Psoas muscle (tissue), 8 donors: ENCODE measurements at places on chromosomes 16 and 17. TPM values are rescaled to one million over a fixed set of nuclear protein-coding genes. Genes with fewer than 3 reads are reported as not detected.
A peak's percentile ranks its signal among the peaks of the same experiment; 100 is the strongest.

Gene TBC1D3G
- total RNA-seq: not detected

Gene SLFN12L
- 0.26 TPM for total RNA-seq

- no peak overlapping the region for H3K4me3 ChIP-seq
- no peak overlapping the region for H3K27ac ChIP-seq
- peaks cover 3% of the 10 kb centered on the region for H3K36me3 ChIP-seq
Measured at GRCh38 chr17:38916771-38917170, 8.6 kb upstream of the LASP1NB start.

Gene ZC3H7A
- total RNA-seq: 37.4 TPM

- DNase-seq: no peak
- H3K4me1 ChIP-seq: peaks cover 29% of the 10 kb centered on the region
- H3K27me3 ChIP-seq: no peaks in the 10 kb centered on the region
- H3K27ac ChIP-seq: peak overlapping the region; percentile 86
- peak overlapping the region; percentile 91 for H3K4me3 ChIP-seq
Measured at GRCh38 chr16:719815-720446, 1.0 kb upstream of the ANTKMT start.

- DNase-seq: no peak
- peaks cover 13% of the 10 kb centered on the region for H3K4me1 ChIP-seq
- H3K4me3 ChIP-seq: no peak overlapping the region
- H3K27ac ChIP-seq: no peak overlapping the region
Measured at GRCh38 chr16:54657709-54658102, 273.0 kb upstream of the IRX5 start.

DNA sequence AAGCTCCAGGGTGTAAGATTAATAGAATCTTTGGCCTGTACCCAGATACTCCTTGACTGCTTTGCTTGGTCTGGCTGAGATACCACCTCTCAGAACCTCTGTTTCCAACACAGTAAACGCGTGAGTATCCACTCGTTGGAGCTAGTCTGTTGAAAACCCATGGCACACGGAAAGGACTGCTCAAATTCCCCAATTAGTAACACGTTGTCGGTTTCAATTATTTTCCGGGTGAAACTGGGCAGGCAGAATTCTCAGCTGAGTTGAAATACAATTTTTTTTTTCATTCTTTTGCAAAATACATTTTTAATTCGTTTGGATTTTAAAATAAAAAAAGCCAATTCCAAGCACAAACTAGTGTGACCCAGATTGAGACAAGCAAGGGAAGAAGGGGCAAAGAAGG lies 120.5 kb downstream of the MAF start:
- no peak overlapping the region for H3K4me3 ChIP-seq
- peaks cover 4% of the 10 kb centered on the region for H3K4me1 ChIP-seq
- no peak overlapping the region for H3K27ac ChIP-seq
- no peaks in the 10 kb centered on the region for H3K27me3 ChIP-seq
- H3K36me3 ChIP-seq: no peaks in the 10 kb centered on the region
- DNase-seq: no peak

DNA sequence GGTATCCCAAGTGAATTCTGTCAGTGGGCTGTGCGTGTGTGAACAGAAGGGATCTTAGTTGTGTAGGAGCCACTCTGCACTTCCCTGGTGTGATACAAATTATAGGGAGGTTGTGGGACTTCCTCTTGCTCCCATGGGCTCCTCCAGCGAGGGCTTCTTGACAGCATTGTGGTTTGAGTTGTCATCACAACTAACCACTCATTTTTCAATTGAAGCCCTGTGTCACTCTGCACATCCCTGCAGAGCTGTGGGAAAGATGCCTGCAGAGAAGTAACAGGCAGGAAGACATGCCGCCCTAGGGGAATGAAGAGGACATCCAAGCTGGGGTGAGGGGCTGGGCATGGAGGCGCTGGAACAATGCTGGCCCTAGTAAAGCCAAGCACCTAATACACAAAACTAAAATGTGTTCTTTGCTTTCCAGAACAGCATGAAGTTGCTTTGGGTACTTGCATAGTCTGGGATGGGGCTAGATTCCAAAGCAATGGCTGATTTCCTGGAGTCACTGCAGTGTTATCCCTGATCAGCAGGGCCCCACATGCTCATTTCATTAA lies 692.5 kb downstream of the TOX3 start:
- H3K4me3 ChIP-seq: no peak overlapping the region
- H3K27ac ChIP-seq: no peak overlapping the region
- no peak for DNase-seq

DNA sequence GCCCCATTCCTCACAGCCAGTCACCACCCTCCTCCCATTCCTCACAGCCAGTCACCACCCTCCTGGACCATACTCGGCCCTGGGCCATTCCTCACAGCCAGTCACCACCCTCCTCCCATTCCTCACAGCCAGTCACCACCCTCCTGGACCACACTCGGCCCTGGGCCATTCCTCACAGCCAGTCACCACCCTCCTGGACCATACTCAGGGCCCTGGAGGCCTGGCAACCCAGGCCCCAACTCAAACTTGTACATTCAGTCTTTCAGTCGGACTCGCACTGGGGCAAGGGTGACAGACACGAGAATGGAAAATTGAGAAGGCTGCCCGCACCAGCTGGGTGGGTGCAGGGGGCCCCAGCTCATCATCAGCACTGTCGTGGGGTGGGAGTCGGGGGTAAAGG lies 30.4 kb upstream of the FOXK2 start:
- H3K27ac ChIP-seq: peak overlapping the region; percentile 30
- peaks cover 46% of the 10 kb centered on the region for H3K36me3 ChIP-seq
- H3K4me1 ChIP-seq: peaks cover 10% of the 10 kb centered on the region
- no peak overlapping the region for H3K4me3 ChIP-seq

GRCh38 chr17:1325766-1326165 lies 46.3 kb downstream of the TRARG1 start:
- no peaks in the 10 kb centered on the region for H3K4me1 ChIP-seq
- no peak for DNase-seq
- no peak overlapping the region for H3K4me3 ChIP-seq
- no peaks in the 10 kb centered on the region for H3K27me3 ChIP-seq

Gene ATF7IP2
- total RNA-seq: 5.1 TPM

DNA sequence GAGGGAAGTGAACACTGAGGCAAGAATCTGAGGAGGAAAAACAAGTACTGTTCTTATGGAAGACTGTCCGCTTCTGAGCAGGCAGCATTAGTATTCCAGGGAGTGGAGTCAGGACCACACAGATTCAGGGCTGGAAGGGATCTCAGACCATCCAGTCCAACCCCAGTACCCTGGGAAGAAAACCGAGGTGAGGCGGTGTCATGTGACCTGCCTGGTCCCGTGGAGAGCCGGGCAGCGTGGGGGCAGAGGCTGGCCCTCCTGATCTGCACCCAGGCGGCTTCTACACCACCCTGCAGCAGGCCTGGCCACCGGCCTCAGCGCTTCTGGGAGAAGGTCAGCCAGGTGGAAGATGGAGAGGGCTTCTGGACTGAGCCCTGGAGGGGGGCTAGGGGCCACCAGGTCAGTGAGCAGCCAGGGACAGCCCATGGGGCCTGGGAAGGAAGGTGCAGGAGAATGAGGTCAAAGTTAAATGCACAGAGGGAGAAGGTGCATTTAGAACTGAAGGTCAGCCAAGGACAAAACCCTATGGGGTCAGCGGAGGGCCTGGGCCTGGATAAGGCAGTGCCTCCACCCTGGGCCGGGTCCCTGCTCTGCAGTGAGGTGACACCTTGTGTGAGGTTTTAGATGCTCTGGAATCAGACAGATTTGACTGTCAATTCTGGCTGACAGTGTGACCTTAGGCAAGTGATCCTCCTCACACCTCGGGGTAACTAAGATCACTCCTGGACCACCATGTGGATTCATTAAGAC lies 45.9 kb downstream of the VAC14 start:
- H3K4me1 ChIP-seq: peaks cover 39% of the 10 kb centered on the region
- no peaks in the 10 kb centered on the region for H3K27me3 ChIP-seq
- no peak overlapping the region for H3K27ac ChIP-seq
- no peak overlapping the region for H3K4me3 ChIP-seq

Gene TEFM
- total RNA-seq: 8.0 TPM

DNA sequence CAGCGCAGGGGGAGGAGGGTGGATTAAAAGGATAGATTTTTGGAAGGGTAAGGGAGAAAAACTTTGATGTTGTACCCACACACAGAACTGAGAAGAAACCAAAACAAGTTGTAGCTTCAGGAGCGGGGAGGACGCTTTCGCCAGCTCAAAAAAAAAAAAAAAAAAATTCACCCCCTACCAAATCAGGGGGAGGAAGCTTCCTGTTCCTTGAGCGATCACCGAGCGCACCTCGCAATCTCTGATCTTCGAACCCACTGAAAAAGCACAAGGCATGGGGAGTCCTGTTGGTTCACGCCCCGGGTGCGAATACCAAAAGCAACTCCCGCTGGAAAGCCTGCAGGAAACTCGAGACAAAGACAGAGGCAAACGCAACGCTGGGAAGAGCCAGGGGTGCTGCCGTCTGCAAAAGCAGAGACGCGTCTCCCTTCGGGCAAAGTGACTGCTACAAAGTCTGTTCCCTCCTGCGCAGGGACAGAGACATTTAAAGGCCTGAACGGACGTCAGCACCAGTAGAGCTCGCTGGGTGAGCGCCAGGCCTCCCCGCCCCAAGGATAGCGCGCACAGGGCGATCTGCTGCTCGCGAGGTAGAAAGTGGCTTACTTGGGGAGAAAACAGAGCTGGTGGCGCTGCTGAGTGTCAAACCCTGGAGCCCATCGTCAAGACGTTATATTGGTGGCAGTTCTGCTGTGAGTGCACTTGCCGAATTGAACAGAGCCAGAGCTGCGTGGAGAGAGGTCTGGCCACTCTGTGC lies 190.4 kb downstream of the USP22 start:
- H3K4me1 ChIP-seq: peaks cover 8% of the 10 kb centered on the region
- peak overlapping the region; percentile 57 for H3K4me3 ChIP-seq
- H3K36me3 ChIP-seq: no peaks in the 10 kb centered on the region

Gene CCL17
- total RNA-seq: not detected

DNA sequence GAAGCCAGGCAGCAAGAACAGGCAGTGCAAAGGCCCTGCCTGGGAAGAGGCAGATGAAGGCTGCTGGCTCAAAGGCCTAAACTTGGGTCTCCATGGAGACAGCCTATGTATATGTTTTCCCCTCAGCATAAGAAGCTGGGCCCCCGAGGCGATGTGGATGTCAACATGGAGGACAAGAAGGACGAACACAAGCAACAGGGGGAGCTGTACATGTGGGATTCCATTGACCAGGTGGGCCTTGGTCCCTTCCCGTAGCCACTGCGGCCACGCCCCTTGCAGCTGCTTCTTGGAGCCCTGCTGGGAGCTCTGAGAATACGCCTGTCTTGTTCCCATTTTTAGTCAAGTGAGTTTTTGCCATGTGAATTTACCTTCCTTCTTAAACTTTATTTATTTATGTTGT lies 106.0 kb downstream of the SDR42E1 start:
- no peaks in the 10 kb centered on the region for H3K4me1 ChIP-seq
- no peak overlapping the region for H3K4me3 ChIP-seq
- no peak overlapping the region for H3K27ac ChIP-seq
- H3K36me3 ChIP-seq: no peaks in the 10 kb centered on the region

Gene CDH3
- not detected for total RNA-seq

Gene TMEM186
- total RNA-seq: 10.6 TPM

Gene MYLK3
- total RNA-seq: 37.2 TPM

Gene KCNJ16
- total RNA-seq: not detected

DNA sequence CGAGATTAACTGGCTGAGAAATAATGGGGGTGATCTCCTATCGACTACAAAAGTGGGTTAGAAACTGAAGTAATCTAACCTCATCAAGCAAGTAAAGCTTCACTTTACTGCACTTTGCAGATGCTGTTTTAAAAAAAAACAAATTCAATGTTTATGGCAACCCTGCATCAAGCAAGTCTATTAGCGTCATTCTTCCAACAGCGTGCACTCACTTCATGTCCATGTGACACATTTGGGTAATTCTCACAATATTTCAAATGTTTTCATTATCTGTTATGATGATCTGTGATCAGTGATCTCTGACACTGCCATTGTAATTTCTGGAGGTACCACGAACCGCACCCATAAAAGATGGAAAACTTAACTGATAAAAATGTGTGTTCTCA lies 70.8 kb downstream of the KANSL1 start:
- H3K27me3 ChIP-seq: no peaks in the 10 kb centered on the region
- no peaks in the 10 kb centered on the region for H3K36me3 ChIP-seq
- H3K27ac ChIP-seq: peak overlapping the region; percentile 74
- peaks cover 83% of the 10 kb centered on the region for H3K4me1 ChIP-seq

- no peak overlapping the region for H3K4me3 ChIP-seq
- H3K27me3 ChIP-seq: no peaks in the 10 kb centered on the region
- no peaks in the 10 kb centered on the region for H3K4me1 ChIP-seq
- no peak overlapping the region for H3K27ac ChIP-seq
- no peak for DNase-seq
Measured at GRCh38 chr16:24524855-24525677, 14.3 kb upstream of the RBBP6 start.

DNA sequence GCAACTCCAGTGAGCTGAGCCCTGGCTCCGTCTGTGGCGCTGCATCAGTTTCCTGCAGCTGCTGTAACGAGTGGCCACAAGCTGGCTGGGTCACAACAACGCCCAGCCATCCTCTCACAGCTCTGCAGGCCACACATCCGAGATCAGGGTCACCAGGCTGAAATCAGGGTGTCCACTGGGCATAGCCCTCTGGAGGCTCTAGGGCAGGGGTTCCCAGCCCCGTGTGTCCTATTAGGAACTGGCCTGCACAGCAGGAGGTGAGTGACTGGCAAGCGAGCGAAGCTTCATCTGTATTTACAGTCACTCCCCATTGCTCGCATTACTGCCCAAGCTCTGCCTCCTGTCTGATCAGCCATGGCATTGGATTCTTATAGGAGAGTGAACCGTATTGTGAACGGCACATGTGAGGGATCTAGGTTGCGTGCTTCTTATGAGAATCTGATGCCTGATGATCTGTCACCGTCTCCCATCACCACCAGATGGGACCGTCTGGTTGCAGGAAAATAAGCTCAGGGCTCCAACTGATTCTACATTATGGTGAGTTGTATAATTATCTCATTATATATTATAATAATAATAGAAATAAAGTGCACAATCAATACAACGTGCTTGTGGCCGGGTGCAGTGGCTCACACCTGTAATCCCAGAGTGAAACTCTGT lies 176.5 kb downstream of the SEC14L1 start:
- peaks cover 34% of the 10 kb centered on the region for H3K4me1 ChIP-seq
- H3K27ac ChIP-seq: no peak overlapping the region
- H3K36me3 ChIP-seq: no peaks in the 10 kb centered on the region
- no peak overlapping the region for H3K4me3 ChIP-seq

GRCh38 chr17:29091606-29092289 lies 48.8 kb downstream of the PIPOX start:
- H3K27me3 ChIP-seq: no peaks in the 10 kb centered on the region
- peak overlapping the region; percentile 46 for H3K27ac ChIP-seq
- H3K4me3 ChIP-seq: no peak overlapping the region
- peaks cover 23% of the 10 kb centered on the region for H3K36me3 ChIP-seq
- H3K4me1 ChIP-seq: no peaks in the 10 kb centered on the region

DNA sequence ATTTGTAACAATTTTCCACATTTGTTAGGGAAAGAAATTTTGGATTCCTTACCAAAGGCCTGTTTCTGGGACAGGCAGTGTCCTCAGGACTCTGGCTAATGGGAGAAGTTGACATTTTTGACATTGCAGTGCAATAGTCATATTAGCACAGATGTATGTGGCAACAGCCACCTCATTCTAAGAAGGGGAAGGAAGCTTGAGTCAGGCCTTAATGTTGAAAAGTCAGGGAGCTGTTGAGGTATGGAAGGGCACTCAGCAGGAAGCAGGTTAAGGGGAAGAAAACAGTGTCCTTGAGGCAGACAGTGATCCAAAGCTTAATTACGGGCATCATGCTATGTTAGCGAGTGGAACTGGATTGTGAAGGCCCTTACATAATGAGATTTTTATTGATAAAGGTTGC lies 20.9 kb downstream of the AKTIP start:
- no peaks in the 10 kb centered on the region for H3K27me3 ChIP-seq
- H3K4me1 ChIP-seq: no peaks in the 10 kb centered on the region

Gene HSD17B2
- not detected for total RNA-seq

GRCh38 chr17:17963066-17963465 lies 9.1 kb downstream of the TOM1L2 start:
- DNase-seq: no peak
- H3K27me3 ChIP-seq: no peaks in the 10 kb centered on the region
- H3K36me3 ChIP-seq: no peaks in the 10 kb centered on the region
- no peak overlapping the region for H3K27ac ChIP-seq
